ENCODE measurements at places on chromosomes 2 and 18.
A peak's percentile ranks its signal among the peaks of the same experiment; 100 is the strongest.

GRCh38 chr2:171995586-171995985, 4.2 kb upstream of the METAP1D start:
- no peak for DNase-seq

DNA sequence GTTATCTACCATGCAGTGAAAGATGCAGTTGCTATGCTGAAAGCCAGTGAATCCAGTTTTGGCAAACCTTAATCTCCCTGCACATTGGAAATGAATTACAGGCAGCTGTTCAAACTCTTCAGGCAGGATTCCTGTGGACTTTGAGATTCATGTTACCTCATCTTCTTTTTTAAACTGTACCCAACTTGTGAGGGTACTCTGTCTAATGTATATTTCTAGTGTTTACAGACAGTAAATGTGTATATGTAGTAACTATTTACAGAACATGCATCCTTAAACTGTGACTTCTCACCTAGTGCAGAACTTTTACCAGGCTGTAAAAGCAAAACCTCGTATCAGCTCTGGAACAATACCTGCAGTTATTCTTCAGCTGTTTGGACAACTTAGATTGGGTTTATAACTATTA, 50.9 kb downstream of the KDM3A start:
- no peak for DNase-seq

DNA sequence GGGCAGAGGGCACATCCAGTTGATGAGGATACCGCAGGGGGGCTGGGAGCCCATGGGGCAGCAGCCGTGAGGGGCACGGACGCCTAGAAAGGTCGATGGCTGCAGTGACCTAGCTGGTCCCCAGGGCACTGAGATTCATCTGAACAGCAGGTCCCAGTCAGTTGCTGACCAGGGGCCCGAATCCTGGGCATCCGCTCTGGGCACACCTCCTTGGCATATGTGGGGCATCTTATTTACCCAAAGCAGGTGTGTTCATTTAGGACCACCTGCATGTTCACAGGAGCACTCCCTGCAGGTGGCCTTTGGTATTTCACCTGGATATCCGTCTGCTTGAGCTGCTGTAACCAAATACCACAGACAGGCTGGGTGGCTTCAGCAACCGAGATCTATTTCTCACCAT, 72.0 kb upstream of the ODC1 start:
- DNase-seq, result no peak

GRCh38 chr2:134193006-134193405, 60.9 kb upstream of the MGAT5 start:
- no peak for DNase-seq

DNA sequence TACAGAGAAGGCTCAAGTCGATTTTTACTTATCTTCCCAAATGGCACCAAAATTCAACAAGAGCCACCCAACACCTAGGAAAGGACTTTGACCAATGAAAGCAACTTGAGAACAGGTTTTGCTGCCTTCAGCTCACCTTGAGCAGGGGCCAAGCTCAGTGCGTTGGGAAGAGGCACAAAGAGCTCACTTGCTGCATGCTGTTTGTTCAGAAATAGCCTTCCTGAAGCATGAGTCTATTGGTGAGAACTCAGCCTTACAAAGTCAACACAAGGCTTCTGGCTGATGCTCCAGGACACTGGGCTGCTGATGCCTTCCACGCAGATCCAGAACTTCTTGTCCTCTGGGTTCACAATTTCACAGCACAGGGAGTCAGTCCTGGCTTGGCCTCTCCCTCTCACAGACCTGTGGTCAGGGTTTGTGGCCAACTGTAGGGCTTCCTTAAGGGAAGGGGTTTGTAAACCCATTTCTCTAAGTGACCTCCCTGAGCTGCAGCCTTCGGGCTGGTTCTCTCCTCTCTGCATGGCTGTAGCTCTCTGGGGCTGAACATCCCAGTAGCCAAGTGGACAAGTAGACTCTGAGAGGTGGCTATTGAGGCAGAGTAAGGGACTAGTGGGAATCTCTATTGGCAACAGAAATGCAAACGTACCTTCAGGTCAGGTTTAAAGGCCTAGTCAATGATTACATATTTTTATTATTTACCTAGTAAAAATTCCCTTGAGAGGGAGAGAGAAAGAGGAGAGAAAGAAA, 124.7 kb upstream of the GATA6 start:
- no peak for DNase-seq

- DNase-seq, result no peak
These were observed 100.9 kb downstream of the ARL4C start for GRCh38 chr2:234395891-234396420.

DNA sequence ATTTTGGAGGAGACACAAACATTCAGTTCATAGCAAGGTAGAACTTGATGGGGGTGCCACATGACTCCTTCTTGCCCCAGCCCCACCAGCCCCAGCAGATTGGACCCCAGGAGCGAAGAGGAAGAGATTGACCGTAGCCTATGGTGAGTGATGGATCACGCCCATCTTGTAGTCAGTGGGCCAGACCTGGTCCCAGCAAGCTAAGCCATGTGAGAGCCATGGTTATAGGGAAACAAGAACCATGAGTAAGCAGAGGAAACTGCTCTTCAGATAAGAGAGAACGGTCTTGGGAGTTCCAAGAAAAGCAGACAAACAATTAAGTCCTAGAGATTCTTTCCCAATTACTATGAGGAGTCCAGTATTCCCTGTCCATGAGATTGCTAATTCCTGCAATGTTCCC, 4.6 kb upstream of the TCF4 start:
- peak; percentile 80 for DNase-seq
